ENCODE measurements at places on chromosomes 11 and 22.
A peak's percentile ranks its signal among the peaks of the same experiment; 100 is the strongest.

GRCh38 chr11:44029977-44030911 is 17.5 kb upstream of the ACCSL start:
- no peak for DNase-seq

DNA sequence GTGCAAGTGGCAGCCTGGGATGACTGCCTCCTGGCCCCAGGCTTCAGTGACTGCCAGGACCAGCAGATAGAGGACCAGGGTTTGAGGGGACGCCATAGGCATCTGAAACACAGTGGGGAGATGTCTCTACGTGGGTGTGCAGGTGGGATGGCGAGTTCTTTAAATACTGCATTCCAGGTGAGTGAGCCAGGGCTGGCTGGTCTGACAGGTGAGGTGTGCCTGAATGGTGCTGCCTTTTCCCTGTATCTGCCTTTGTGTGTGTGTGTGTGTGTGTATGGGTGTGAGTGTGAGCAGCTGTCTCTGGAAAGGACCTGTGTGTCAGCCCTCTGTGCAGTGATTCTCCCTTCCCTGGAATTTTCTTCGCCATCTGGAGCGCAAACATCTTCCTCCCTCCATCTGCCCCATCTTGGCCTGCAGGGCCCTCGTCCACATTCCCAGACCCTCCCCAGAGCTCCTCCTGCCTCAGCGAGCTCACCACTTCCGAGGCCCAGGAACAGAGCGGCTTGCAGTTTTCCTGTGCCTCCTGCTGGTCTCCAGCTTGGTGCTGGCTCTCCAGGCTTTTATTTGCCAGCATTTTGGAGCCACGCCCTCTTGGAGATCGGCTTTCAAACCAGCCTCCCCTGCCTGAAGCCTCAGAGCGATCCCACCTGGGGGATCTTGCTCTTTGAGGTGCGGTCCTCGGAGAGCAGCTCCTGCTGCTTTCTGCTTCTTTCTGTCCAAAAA is at the start of gene GPHA2:
Gene GPHA2, minus strand, starts transcription at position 535 of the 723 bp plus-strand sequence. Its CDS starts 433 bp downstream, at position 102.
- DNase-seq = peak; percentile 34

DNA sequence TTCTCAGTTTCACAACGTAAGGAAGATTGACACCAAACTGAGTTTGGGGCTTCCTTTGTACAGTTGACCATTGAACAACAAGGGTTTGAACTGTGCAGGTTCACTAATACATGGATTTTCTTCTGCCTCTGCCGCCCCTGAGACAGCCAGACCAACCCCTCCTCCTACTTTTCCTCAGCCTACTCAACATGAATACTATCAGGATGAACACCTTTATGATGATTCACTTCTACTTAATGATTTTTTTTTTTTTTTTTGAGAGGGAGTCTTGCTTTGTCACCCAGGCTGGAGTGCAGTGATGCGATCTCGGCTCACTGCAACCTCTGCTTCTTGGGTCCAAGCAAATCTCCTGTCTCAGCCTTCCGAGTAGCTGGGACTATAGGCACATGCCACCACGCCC is 14.6 kb downstream of the RBM4 start:
- DNase-seq = no peak

DNA sequence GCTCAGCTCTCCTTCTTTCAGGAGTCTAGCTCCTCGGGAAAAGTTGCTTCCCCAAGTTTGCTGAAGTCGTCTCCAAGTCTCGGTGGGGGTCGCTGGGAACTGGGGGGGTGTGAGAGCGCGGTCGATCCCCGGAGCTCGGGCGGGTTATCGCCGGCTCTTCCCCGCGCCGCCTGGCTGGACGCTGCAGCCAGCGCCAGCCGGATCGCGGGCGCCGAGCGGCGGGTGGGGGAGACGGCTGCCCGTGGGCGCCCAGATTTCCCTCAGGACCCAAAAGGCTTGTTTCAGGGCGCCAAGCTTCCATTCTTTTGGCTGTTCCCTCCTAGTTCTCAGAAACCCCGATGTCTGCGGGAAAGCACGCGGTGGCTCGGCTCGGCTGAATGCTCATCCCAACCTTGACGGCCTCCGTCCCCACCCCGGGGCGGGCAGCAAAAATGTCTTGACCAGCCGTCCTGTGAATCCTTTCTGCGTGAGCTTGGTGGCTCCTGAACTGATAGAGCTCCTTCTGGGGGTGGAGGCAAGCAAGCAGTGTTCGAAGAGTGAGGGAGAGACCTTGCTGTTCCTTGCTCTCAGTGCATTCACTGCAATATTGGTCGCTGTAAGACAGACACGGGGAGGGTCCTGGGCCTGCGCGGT is 1.7 kb downstream of the ZBTB16 start:
- DNase-seq = no peak

GRCh38 chr22:23274146-23274526 is 93.8 kb downstream of the BCR start:
- no peak for DNase-seq

DNA sequence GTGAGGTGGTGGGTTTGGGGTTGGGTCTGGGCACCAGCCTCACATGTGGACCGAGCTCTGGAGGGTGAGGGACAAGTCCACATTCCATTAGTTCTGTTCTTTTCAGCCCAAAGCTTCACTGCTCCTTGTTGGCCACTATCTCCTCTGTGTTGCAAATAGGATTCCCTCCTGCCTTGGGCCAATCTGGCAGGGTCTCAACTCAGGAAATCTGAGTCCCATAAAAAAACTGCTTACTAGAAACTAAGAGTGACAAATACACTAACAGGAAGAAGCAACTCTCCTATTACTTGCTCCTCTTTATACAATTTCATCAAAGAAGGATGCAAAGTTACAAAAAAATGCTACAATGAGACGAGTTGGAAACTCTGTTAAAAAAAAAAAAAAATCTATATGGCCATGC is 66.2 kb upstream of the CSNK1E start:
- DNase-seq = no peak

DNA sequence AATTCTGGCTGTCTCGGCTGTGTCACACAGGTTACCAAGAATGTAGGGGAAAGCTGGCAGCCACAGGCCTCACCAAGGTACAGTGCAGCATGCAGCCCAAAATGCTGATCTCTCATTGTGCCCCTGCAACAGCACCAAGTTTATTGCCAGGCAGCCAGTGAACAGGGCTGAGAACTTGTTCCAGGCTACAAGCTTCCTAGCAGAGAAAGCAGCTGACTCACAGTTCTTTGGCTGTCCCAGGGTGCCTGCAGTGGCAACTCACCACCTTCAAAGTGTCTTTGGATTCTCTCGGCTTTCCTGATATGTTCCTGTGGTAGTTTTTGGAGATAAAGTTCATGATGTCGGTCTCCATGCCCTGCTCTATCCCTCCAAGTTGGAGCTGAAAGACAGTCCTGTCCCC is 719.1 kb upstream of the ANO3 start:
- DNase-seq = no peak

DNA sequence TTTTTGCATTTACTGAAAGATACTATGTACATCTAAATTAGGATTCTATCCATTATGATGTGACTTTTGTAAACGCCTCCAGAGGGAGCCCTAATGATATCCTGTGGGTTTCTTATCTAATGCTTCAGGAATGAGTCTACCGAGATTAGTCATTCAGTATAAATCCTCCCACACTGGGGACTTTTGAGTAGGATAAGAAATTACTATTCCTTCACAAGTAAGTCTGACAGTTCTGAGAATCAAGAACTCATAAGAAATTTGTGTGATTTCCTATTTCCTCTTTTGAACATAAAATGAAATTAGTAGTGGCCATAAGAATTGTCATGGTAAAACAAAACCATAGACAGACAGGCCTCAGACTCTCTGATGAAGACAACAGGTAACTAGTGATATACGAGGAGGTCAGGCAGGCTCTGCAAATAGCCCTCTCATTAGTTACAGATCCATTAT is 10.0 kb upstream of the OR5M1 start:
- no peak for DNase-seq

DNA sequence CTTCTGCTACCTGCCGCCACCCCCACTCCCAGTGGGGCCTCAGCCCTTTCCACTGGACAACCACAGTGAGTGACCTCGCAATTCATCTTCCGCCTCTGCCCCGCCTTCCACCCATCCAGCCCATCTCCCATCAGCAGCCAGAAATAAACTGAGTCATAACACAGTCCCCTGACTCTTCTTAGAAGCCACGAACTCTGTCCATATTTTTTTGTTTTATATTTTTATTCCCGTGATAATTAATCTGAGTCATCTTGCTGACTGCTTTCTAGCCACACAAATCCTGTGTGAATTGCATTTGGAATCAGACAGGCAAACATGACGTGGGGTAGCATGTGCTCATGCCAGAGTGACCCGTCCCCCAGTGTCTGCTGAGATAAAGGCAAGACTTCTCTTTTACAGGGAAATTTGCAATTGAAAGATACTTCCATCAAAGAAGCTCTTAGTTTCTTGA is 7.0 kb downstream of the FADD start:
- no peak for DNase-seq

DNA sequence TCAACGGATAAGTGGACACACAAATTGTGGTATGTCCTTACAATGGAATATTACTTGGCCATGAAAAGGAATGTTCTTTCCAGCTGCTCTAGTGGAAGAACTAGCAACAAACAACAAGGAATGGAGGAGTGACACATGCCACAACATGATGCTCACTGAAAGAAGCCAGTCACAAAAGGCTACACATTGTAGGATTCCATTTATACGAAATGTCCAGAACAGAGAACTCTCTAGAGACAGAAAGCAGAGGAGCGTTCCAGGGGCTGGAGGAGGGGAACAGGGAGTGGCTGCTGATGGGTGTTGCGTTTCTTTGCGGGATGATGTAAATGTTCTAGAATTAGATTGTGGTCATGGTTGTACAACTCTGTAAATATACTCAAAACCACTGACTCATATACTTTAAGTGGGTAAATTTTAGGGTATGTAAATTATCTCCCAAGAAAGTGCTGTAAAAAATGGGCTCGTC is 32.4 kb upstream of the PDGFB start:
- DNase-seq = no peak

- no peak for DNase-seq
These were observed 103.4 kb downstream of the ATXN10 start for GRCh38 chr22:45775062-45775461.

- no peak for DNase-seq
These were observed 5.3 kb downstream of the DHCR7 start for GRCh38 chr11:71442880-71443279.

DNA sequence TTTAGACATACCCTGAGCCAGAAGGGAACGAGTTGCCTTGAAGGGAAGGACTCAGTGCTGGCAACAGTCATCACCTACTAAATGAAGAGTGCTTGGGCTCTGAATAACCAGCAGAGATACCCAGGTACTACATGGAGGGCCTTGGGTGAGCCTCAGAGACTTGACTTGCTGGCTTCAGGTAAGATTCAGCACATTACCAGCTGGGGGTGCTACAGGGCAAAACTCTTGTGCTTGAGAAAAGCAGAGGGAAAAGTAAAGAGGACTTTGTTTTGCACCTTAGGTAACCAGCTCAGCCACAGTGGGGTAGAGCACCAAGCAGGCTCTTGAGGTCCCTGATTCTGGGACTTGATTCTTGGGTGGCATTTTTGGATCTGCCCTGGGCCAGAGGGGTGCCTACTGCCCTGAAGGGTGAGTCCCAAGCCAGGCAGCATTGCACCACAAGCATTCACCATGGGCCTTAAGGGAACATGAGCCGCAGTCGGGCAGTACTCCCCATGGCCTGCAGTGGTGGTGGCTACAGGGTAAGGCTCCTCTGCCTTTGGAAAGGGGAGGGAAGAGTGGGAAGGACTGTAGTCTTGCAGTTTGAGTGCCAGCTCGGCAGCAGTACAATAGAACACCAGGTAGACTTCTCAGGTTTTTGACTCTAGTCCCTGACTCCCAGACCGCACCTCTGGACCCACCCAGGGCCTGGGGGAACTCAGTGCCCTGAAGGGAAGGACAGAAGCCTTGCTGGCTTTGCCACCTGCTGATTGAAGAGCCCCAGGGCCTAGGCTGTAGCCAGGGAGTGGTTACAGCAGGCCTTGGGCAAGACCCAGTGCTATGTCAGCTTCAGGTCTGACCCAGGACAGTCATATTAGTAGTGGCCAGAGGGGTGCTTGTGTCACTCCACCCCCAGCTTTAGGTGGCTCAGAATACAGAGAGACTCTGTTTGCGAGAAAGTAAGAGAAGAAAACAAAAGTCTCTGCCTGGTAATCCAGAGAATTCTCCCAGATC is 22.7 kb upstream of the PLEKHA7 start:
- no peak for DNase-seq

GRCh38 chr11:46315033-46315738 is 32.1 kb upstream of the DGKZ start:
- DNase-seq = no peak

GRCh38 chr11:29018631-29019030 is 910.4 kb downstream of the METTL15 start:
- DNase-seq = no peak

DNA sequence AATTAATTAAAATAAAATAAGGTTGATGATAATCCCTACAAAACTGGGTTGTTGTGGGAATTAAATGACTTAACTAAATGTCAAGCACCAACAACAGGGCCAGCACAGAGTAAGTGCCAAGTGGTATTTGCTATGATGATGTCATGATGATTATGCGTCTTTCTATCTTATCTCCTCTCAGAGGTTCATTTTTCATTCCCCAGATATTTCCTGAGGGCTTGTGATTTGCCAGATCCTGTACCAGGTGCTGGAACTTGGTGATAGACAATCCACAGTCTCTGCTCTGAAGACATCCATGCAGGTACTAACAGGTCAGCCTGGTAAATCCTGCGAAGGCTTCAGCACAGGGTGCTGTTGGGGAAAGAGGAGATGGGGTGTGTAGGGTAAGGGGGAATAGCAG is 8.1 kb upstream of the MYH9 start:
- DNase-seq = no peak

DNA sequence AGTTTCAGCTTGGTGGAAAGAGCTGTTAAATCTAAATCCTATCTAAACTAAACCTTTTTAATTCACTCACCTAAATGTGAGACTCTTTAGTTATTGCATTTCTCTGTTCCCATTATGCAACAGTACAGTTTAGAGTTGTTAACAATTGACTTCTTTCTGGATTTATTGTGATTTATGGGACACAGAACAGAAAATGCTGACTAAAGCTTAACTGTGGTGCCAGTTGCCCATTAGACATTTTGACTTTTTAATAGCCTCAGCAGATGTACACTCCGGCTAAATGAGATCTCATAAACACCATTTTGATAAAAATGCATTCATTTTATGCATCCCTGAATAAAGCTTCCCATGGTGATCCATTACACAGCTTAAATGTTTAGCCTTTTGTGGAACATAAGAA is 356.6 kb downstream of the CASP12 start:
- DNase-seq = no peak

DNA sequence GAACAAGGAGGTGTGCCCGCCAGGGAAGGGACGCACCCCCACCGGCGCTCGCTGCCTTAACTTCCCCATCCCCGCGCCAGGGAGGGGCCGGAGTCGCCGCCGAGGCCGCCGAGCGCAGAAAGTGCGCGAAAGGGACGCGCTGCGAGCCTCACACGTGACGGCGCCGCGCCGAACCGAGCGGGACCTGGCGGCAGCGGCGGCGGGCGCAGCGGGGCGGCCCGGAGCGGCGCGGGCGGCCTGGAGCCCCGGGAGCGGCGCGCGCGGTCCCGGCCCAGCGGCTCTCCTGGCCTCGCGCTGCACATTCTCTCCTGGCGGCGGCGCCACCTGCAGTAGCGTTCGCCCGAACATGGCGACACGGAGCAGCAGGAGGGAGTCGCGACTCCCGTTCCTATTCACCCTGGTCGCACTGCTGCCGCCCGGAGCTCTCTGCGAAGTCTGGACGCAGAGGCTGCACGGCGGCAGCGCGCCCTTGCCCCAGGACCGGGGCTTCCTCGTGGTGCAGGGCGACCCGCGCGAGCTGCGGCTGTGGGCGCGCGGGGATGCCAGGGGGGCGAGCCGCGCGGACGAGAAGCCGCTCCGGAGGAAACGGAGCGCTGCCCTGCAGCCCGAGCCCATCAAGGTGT is at the start of gene SORL1:
Gene SORL1, plus strand, starts transcription at position 329 of the 623 bp plus-strand sequence. Its CDS starts 18 bp downstream, at position 347.
- peak; percentile 34 for DNase-seq

- no peak for DNase-seq
These were observed 46.6 kb upstream of the FADD start for GRCh38 chr11:70156291-70157037.

Data from NCI-H2107 (cell line).